ENCODE measurements at places on chromosomes 12 and 14.

DNA sequence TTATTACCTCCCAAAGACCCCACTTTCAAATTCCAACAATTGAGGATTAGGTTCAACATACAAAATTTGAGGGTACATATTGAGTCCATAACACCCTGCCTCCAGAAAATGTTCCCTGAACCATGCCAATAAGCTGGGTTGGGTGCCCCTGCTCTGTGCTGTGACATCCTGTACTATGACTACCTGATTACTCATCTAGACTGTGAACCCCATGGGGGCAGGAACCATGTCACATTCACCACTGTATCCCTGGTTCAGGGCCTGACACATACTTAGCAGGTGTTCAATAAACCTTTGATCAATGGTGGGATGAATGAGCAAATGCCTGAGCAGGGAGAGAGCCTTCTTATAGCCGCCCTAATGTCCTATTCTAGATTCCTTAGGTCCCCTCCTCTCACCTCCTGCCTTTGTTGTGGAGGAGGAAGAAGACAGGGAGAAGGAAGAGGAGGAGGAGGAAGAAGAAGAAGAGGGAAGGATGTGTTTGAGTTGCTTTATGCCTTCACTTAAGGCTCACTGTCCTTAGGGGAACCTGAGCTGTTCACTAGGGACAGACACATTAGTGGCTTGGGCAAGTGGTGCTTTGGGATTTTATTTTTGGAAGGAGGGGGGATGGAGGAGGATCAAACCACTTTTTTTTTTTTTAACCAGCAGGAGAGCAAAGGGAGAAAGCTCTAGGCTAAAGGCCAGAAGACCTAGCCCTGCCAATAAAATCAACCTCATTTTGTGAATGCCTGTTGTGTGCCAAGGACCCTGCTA is 21.3 kb downstream of the GPR68 start:
- no peak for DNase-seq

DNA sequence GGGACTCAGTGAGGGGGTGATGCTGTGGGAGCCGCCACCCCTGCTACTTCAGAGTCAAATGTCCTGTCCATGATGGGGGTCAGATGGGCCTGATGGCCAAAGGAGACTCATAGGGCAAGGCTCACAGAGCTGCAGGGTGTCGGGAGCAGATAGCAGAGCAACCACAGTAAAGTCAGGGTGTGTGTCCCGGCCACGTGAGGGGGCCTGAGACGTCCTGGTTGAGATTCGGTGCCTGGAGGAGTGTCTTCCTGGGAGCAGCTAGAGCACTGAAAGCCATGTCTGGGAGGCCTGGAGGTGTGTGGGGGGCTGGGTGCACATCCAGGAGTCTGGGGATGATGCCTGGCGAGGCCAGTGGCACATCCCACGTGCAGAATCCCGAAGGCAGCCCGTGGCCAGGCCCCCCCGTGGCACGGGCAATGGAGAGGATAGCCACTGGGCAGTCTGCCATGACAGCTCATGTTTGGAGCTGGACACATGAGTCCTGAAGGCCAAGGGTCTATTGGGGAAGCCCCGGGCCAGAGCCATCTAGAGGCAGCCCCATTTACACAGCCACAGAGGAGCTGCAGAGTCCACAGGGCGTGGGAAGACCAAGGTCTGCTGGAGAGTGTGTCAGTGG is 308.0 kb upstream of the SFSWAP start:
- no peak for DNase-seq

- DNase-seq: no peak
Measured at GRCh38 chr12:111791507-111791906, 24.8 kb downstream of the ALDH2 start.

GRCh38 chr12:109863847-109864712 is 16.3 kb downstream of the GLTP start:
- no peak for DNase-seq

DNA sequence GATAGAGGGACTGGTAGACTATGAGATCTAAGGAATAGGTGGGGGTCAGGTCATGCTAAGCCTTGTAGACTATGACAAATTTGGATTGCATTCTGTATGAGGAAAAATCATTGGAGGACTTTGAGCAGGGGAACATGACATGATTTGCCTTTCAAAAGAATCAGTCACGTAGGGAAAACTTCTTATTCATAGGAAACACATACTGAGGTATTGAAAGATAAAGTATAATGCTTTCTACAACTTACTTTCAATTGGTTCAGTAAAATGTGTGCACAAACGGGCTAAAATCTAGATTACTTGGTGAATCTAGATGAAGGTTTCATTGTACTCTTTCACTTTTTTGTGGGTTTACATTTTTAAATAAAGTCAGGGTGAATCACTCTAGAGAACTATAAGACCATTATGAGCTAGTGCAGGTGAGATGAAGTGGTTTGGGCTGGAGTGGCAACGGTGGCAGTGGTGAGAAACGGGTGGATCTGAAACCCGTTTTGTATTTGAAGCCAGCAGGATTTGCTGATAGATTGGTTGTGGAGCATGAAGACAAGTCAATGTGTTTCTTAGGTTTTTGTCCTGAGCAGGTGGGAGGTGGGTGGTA is 6.7 kb downstream of the BBS10 start:
- no peak for DNase-seq

DNA sequence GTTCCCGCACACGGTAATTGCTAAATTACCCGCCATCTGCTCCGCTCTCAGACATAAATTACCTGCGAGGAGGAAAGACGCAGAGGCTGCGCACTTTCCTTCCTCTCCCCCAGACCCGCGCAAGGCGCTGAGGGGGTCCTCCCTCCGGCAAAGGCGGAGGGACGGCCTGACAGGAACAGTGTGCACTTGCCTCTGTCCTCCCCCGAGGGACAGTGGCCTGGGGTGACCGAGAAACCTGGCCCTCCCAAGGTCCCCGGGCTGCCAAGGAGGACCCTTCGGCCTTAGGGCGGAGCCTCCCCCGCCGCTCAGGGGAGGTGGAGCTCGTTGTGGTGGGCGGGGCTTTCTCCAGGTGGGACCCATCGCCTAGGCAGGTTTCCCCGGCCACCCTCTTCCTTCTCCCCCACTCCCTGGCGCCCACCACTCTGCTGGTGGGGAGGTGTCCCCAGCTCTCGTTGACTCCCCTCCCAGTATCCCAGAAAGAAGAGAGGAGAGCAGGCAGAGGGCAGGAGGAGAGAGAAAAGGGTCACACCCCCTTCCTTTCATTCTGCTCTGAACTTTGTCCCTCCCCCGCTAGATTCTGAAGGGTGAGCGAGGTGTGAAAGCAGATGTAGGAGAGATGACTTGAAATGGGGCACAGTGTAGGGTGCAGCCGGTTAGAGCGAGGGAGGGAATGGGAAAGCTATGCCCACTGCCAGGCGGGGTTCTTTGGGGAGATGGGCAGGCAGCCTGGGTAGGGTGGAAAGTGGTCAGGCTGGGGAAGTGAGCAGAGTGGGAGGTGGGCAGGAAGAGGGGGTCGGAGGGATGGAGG is 11.4 kb upstream of the CALCOCO1 start:
- DNase-seq: peak; percentile 30

DNA sequence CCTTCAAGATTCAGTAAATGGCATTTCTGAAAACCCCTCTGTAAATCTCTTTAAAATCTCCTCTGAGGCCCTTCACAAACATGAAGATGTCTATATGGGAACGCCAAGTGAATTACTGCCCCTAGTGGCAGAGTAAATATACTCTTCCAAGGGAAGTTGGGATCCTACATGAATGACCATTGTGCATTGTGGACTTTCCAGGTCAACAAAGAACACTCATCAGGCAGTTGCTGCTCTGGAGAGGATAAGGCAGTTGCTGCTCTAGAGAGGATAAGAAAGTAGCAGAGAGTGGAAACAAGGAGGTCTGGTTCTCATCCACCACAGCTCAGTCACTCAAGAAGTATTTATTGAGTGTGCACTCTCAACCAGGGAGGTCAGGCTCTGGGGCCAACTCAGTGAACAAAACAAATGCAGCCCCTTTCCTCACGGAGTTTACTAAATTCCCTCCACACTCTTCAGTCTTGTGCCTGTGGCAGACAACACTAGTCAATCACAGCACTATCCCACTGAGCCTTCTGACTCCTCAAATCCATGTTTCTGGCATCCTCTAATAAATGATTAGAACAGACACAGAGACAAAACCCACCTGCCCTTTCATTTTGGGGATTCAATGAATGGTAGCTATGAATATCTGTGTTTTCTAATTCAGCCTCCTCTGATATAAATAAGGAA is 52.9 kb downstream of the SVOP start:
- DNase-seq: no peak

GRCh38 chr14:103001651-103002396 is 55.5 kb downstream of the CDC42BPB start:
- no peak for DNase-seq

DNA sequence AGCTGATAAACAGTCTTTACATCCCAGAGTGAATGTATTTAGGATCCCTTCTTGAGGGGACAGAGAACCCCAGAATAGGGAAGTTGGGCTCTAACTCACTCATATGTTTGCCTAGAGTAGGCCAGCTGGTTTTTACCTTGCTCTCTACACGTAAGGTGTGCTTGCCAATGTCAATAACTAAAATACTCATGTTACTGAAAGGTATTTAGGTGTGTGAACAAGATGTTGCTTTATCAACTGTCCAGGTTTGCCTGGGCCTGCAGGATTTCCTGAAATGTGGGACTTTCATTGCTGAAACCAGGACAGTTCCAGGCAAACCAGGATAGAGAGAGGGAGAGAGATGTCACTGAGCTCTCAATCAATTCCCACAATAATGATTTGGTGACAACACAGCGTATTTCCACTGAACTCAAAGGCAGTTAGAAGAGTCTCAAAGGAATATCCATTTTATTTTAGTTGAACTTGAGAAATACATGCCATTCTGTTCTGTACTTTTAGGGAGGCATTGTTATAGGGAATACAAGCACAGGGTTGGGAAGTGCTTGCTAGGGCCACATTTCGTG is 171.7 kb downstream of the NRXN3 start:
- DNase-seq: no peak

DNA sequence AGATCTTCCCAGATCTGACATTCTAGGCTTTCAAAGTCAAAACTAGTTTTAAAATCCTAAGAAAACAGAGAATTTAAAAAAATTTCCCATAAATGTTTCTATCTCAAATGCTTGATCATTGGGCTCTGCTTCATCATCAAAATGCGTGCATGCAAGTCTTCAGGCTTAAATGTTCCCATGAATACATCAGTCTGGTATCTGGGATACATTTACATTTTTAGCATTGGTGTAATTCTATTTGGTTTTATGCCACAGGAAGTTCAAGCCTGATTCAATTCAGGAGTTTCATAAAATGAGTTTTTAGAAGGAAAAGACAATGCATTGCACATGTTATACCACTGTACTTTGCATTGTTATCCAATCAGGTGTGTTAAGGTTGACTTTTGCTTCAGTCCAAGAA is 336.4 kb downstream of the PCNX1 start:
- DNase-seq: no peak

GRCh38 chr12:19039515-19039914 is 90.0 kb upstream of the PLEKHA5 start:
- DNase-seq: no peak

- no peak for DNase-seq
Measured at GRCh38 chr12:48933664-48934311, 8.5 kb upstream of the FKBP11 start.

DNA sequence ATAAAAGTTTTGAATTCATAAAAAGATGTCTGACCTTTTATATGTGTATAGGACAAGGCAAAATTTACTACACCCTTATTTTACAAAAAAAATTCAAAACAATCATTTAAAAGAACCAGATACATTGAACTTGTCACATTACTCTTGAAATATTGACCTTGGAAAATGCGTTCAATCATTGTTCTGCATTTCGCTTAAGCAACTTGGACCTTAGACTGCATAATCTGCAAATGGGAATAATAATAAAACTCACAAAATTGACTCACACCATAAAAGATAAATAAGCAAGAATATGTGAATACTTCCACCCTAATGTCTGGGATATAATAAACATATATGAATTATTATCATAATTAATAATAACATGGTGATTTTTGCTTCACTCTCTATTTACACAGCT is 69.4 kb upstream of the PTPRB start:
- no peak for DNase-seq

- no peak for DNase-seq
Measured at GRCh38 chr14:26163761-26164160, 434.1 kb downstream of the NOVA1 start.

GRCh38 chr12:12511895-12512711 is 50.6 kb downstream of the DUSP16 start:
- DNase-seq: no peak
